T47D (cell line): ENCODE measurements at places on chromosomes 4 and X.

DNA sequence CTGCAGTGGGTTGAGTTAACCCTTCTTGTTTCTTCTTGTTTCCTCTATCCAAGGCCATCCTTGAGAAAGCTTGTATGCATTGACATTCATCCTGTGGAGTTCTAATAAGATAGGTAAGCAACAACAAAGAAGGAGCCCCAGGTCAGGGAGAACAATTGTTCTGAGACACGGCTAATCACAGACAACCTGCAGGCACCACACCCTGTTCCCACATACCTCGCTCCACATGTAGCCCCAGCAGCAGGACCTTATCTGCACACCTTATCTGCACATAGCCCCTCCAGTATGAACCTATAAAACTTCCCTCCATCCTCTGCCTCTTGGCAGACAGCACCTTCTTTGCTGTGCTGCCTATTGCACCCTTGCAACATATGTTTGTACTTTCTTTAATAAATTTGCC is 129.1 kb downstream of the MSL3 start:
- no peak for DNase-seq

DNA sequence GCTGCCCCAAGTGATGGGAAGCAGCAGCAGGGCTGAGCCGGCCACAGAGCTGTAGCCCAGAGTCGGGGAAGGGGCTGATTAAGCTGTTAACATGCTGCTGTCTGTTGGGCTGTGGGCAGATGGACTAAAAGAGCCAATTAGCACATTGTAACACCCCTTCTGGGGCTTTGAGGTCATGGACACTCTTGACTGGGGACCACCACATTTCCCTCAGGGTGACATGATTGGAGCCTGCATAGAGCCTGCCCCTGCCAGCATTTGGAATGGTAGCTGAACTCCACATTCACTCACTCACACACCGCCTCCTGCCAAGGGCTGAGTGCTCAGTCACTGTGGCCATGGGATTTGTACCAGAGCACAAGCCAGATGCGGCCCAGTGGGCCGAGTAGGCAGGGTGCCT is 646.9 kb downstream of the FAT4 start:
- no peak for DNase-seq

- DNase-seq: no peak
Measured at GRCh38 chrX:105460376-105460775, 239.9 kb upstream of the TEX13A start.

- DNase-seq: no peak
Measured at GRCh38 chr4:85808864-85809263, 333.9 kb downstream of the ARHGAP24 start.

GRCh38 chrX:65203545-65203944 is 227.3 kb upstream of the ZC4H2 start:
- no peak for DNase-seq

GRCh38 chr4:26701095-26701494 is 117.2 kb downstream of the TBC1D19 start:
- no peak for DNase-seq

DNA sequence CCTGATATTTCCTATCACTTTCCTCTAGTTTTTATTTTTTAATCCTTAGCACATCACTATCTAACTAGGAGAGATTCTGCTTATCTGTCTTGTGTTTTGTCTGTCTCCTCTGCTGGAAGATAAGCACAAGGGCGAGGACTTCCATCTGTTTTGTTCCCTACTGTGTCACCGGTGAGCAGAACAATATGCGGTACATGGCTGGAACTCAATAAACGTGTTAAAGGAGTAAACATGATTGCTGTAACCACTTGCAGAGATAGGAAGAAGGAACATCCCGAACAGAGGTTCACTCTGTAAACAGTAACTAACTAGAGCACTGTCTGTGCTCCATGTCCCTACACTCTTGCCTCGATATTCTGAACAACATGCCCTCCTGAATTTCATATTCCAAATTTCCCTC is 5.2 kb downstream of the HS3ST1 start:
- DNase-seq: no peak

GRCh38 chr4:101066626-101067170 is 280.6 kb downstream of the PPP3CA start:
- no peak for DNase-seq

GRCh38 chr4:102253860-102254259 is 91.4 kb downstream of the SLC39A8 start:
- no peak for DNase-seq

GRCh38 chrX:15529165-15529564 is 28.6 kb downstream of the BMX start:
- no peak for DNase-seq
